ENCODE measurements at places on chromosomes 2 and 18.

DNA sequence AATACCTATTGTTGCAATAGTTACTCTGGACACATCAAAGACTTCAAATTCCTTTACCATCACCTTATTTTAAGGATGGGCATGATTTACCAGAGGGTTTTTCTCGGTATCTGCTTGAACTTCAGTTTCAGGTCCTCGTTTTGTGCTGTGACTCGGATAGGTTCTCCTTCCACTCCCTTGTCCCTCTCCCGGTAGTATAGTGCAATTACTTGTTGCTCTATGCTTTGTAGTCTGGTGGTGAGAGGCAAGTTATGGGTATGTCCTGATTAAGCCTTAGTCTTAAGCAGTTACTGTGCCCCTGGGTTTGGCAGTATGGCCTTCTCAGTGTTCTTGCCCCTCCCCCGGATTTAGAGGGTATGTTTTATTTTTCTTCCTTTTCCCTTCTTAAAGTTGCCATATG, 96.6 kb downstream of the RHBDD1 start:
- no peak for DNase-seq

- no peak for DNase-seq
These were observed 2.5 kb downstream of the DLX1 start for GRCh38 chr2:172087780-172088244.

- no peak for DNase-seq
These were observed 13.6 kb downstream of the NMS start for GRCh38 chr2:100483895-100484294.

- no peak for DNase-seq
These were observed 234.5 kb downstream of the VAPA start for GRCh38 chr18:10148189-10148929.

- DNase-seq, result no peak
These were observed 34.0 kb downstream of the VSNL1 start for GRCh38 chr2:17574406-17575073.

Data from activated CD4-positive, alpha-beta T cell treated with anti-CD3 and anti-CD28 coated beads for 4 hours (primary cell).